ENCODE measurements at places on chromosomes 2 and 18. TPM values are rescaled to one million over a fixed set of nuclear protein-coding genes. Genes with fewer than 3 reads are reported as not detected.
A peak's percentile ranks its signal among the peaks of the same experiment; 100 is the strongest.

Gene DNAJC5G
- total RNA-seq: not detected

Gene GKN2
- not detected for total RNA-seq

Gene RTP5
- not detected for total RNA-seq

Gene IL36RN
- 7.7 TPM for total RNA-seq

Gene MLPH
- 21.5 TPM for total RNA-seq

- H3K27ac ChIP-seq: no peak overlapping the region
- DNase-seq: no peak
- no peaks in the 10 kb centered on the region for H3K4me1 ChIP-seq
- H3K27me3 ChIP-seq: no peaks in the 10 kb centered on the region
- no peaks in the 10 kb centered on the region for H3K36me3 ChIP-seq
Observed at GRCh38 chr2:148567716-148568115, 76.8 kb upstream of the EPC2 start.

GRCh38 chr2:170553748-170554147 lies 161.4 kb upstream of the SP5 start:
- no peak for DNase-seq
- H3K27ac ChIP-seq: peak overlapping the region; percentile 62
- H3K27me3 ChIP-seq: no peaks in the 10 kb centered on the region
- H3K36me3 ChIP-seq: no peaks in the 10 kb centered on the region
- H3K4me3 ChIP-seq: no peak overlapping the region

GRCh38 chr2:128364441-128364911 lies 45.8 kb upstream of the HS6ST1 start:
- peaks cover 14% of the 10 kb centered on the region for H3K4me1 ChIP-seq
- H3K36me3 ChIP-seq: no peaks in the 10 kb centered on the region

- H3K4me3 ChIP-seq: peak overlapping the region; percentile 81
- H3K4me1 ChIP-seq: peaks cover 46% of the 10 kb centered on the region
- H3K27ac ChIP-seq: peak overlapping the region; percentile 92
Observed at GRCh38 chr2:46299365-46300263, 2.4 kb downstream of the EPAS1 start.

DNA sequence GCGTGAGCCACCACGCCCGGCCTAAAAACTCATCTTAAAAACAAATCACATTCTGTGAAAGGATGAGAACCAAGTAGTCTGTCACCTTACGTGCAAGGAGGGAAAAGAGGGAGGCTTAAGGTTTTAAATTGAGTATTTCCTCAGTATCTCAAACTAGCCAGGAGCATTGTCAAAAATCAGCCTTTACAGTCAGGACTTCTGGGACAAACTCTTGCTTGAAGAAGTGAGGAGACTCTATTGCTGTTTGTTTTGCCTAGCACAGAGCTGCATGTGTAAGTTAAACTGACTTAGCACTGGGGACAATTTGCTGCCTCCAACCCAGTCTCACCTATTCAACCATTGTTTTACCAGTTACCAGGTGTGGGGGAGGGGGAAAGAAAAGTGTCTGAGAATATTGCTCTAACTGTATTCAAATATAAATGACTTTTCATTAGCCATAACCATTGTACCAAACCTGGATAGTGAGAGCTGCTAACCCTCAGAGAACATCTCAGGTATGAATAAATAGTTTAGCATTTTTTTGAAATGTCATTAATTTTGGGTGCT lies 3.6 kb downstream of the INO80D start:
- no peaks in the 10 kb centered on the region for H3K36me3 ChIP-seq
- no peak overlapping the region for H3K27ac ChIP-seq
- H3K4me3 ChIP-seq: no peak overlapping the region
- H3K27me3 ChIP-seq: no peaks in the 10 kb centered on the region

- H3K27ac ChIP-seq: peak overlapping the region; percentile 100
- H3K4me3 ChIP-seq: peak overlapping the region; percentile 98
- H3K27me3 ChIP-seq: no peaks in the 10 kb centered on the region
- no peaks in the 10 kb centered on the region for H3K36me3 ChIP-seq
- no peak for DNase-seq
Observed at GRCh38 chr2:173966274-173967098, 1.3 kb upstream of the SP3 start.

DNA sequence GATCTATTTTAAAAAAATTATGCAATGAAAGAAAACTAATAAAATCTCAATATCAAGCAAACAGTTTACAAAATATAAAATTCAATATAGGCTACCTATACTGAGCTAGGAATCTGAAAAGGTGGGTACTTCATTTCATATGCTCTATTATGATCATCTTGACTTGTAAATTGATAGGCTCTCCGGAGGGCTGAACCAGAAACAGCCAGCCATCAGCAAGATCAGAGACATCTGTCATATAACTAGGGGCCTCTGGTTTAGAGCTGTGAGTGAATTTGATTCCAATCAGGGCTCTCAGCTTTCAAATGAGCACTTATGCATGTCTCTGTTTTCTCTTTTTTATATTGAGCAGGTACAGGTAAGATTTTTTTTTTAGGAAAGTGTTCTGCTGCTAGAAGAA lies 114.2 kb downstream of the SPHKAP start:
- H3K27me3 ChIP-seq: no peaks in the 10 kb centered on the region
- no peak overlapping the region for H3K4me3 ChIP-seq
- H3K36me3 ChIP-seq: no peaks in the 10 kb centered on the region

DNA sequence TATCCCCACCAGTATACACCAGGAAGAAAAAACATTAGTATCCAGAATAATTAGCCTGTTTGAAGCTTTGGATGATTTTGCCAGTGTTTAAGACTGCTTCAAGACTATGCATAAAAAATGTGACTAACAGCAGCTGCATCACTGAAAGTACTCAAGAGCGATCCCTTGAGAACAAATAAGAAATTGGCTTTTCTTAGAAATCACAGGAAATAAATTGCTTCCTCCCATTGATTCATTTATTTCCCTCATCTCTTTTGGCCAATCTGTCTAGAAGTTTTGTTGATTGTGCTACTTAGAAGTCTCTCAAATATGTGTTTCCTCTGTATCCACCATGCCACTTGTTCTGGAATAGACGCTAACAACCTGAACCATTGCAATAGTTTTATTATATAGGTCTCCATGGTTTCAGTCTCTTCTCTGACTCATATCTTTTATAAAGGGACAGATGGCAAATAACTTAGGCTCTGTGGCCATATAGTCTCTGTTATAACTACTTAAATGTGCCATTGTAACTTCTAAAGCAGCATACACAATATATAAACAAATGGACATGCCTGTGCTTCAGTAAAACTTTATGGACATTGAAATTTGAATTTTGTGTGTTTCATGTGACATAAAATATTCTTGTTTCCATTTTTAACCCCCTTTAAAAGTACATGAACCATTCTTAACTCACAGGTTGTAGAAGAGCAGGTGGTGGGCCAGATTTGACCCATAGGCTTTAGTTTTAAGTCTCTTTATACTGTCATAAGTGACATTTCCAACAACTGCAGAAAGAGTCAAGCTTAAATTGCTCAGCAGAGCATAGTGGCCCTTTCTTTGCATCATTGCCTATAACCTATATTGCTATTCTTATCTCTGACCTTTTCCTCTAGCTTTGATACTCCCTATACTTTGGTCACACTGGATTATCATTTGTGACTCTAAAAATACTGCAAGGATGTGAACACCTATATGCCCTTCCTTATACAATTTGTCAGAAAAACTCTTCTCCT lies 123.9 kb downstream of the MC4R start:
- H3K27me3 ChIP-seq: no peaks in the 10 kb centered on the region
- H3K4me1 ChIP-seq: no peaks in the 10 kb centered on the region
- no peak overlapping the region for H3K4me3 ChIP-seq
- H3K27ac ChIP-seq: no peak overlapping the region
- H3K36me3 ChIP-seq: no peaks in the 10 kb centered on the region

DNA sequence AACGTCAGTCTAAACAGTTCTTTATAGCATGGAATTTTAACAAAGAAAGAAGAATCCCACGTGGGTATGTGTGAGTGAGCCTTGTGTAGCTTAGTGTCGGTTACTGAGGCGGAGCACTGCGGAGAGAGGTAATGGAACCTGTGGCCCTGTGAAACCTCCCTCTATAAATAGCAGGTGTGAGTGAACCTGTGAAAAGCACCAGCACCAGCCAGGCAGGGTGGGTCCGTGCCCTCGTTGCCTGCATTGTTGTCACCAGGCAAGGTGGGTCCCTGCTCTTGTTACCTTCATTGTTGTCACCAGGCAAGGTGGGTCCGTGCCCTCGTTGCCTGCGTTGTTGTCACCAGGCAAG lies 4.7 kb downstream of the CTDP1 start:
- no peak overlapping the region for H3K4me3 ChIP-seq
- peaks cover 30% of the 10 kb centered on the region for H3K4me1 ChIP-seq
- H3K27ac ChIP-seq: no peak overlapping the region
- no peaks in the 10 kb centered on the region for H3K27me3 ChIP-seq
- no peak for DNase-seq

GRCh38 chr18:8635087-8635486 lies 25.9 kb downstream of the RAB12 start:
- H3K27me3 ChIP-seq: no peaks in the 10 kb centered on the region
- DNase-seq: no peak
- H3K4me3 ChIP-seq: no peak overlapping the region
- H3K27ac ChIP-seq: no peak overlapping the region
